ENCODE measurements at places on chromosomes 3 and 15.

GRCh38 chr15:65528461-65529060 lies 1.7 kb upstream of the HACD3 start:
- no peak for DNase-seq

- no peak for DNase-seq
Measured at GRCh38 chr3:12931273-12931905, 90.0 kb upstream of the RPL32 start.

DNA sequence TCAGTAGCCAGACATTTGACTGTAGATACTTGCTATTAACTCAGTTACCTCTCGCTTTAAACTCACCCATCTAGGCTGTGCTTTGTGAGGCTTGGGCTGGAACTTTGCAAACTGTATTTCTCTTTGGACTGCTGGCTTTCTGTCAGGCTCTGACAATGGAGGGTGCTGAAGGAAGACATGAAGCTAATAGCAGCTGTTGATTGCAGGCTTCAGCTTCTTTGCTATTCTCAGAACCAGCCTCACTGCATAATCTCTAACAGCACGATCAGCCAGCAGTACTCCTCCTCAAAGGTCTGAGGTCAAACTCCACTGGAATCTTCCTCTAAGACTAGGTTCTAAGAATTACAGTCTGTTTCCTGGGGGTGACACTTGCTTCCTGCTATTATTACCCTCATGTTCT lies 295.6 kb downstream of the ZBBX start:
- DNase-seq, result no peak

GRCh38 chr3:13005301-13005700 lies 67.9 kb downstream of the IQSEC1 start:
- DNase-seq, result no peak

DNA sequence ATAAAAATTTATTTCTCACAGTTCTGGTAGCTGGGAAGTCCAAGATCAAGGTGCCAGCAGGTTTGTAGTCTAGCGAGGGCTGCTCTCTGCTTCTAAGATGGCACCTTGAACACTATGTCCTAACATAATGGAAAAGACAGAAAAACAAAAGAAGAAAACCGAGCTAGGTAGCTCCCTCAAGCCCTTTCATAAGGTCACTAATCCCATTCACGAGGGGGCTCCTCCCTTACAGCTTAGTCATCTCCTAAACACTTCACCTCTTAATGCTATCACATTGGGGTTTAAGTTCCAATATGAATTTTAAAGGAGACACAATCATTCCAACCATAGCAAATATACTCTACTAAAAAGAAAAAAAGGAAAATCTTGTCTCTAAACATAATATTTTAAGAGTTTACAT lies 23.6 kb downstream of the GOLGA6D start:
- DNase-seq, result no peak

GRCh38 chr15:32933236-32933635 lies 215.4 kb downstream of the GREM1 start:
- no peak for DNase-seq

GRCh38 chr3:12869035-12869621 lies 27.8 kb upstream of the RPL32 start:
- no peak for DNase-seq

GRCh38 chr15:97858296-97858695 lies 102.2 kb upstream of the ARRDC4 start:
- DNase-seq, result no peak

- DNase-seq, result no peak
Measured at GRCh38 chr3:12935861-12936830, 94.8 kb upstream of the RPL32 start.

DNA sequence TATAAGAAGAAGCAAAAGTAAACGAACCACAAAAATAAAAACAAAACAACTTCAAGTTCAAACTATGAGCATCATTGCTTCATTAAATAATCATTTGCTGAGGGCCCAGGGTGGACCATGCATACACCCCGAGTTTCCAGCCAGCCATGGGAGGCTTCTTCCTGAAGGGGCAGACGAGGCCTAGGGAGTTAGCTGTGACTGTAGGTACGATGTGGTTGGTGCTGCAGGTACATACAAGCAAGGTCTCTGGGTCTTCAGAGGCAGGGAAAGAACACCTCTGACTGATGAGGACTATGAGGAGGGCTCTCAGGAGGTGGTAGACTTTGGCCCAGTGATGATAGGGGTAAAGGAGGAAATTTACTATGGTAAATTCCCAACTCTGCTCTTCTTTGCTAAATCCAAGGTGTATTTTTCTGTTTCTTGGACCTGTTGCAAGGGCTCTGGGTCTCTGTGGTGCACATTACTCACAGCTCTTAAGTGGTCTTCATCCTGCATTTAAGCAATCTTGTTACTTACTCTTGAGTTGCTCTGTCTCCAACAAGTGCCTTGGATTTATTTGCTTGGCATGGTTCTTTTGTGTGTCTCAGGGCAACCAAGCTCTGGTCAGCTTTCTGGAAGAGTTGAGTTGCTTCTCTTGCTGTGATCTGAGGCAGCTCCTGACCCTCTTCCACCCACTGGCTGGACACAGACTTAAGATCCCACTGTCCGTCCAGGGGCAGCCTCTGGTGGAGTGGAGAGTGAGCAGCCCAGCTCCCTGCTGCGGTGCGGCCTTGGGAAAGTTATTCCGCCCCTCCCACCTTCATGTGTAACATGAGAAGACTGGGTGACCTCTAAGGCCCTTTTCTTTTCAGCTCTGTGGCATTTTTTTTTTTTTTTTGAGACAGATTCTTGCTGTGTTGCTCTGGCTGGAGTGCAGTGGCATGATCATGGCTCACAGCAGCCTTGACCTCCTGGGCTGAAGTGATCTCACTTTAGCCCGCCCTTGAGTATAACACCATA lies 56.1 kb upstream of the KIF23 start:
- DNase-seq, result no peak

- DNase-seq, result no peak
Measured at GRCh38 chr15:62469874-62470688, 305.0 kb upstream of the C2CD4B start.

GRCh38 chr3:170640737-170641171 lies 54.9 kb upstream of the SLC7A14 start:
- no peak for DNase-seq

GRCh38 chr3:194139071-194139813 lies 3.3 kb downstream of the HES1 start:
- no peak for DNase-seq

DNA sequence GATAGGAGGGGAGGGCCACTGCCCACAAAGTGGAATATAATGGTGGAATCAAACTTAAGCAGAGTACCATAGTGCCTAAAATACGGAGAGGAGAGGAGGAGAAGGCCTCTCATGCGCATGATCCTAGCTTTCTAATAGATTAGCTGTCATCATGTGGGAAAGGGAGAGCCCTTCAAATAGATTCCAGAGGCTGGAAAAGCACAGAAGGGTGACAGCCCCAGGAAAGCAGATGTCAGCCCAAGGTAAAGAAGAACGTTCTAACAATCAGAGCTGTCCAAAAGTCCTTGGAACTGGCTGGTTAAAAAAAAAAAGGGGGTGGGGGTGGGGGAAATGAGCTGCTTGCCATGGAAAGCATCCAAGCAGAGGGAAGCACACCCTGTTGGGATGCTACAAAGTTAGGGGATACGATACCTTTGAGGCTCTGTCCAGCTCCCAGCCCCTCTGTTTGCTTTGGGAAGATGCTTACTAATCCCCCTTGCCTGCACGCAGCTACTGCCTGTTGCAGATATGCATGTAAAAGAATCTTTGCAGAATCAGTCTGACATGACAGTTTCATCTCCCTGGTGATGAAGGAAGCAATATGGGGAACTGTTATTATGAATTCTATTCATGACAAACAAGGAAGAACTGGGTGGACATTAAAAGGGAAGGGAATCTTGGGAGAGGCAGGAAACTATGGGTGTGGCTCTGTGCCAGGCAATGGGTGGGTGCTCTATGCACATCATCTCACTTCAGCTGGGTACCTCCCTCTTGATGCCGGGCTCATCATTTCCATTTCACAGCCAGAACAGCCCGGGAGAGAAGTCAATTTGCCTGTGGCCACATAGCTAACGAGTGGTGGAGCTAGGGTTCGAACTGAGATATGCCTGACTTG lies 10.1 kb upstream of the LMCD1 start:
- no peak for DNase-seq

DNA sequence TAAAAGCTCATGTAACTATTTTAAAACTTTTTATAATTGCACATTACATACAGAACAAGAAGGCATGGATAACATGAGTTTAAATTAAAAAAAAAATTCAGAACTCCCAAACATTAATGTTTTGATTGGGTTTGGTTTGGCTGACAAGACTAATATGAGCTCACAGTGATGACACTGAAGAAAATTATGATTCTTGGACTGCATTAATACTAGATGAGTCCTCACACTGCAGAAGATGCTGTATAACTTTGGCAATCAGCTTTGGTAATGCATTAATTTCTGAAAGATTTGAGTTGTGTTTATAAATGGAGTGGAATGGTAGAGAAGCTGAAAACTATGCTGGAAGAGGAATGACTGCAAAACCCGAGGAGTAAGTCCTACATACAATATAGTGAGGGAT lies 358.9 kb downstream of the PLCL2 start:
- no peak for DNase-seq

- no peak for DNase-seq
Measured at GRCh38 chr3:28022916-28023315, 218.5 kb upstream of the CMC1 start.

GRCh38 chr3:194244167-194244566 lies 107.0 kb downstream of the CPN2 start:
- no peak for DNase-seq

GRCh38 chr3:126971891-126972351 lies 11.0 kb upstream of the PLXNA1 start:
- no peak for DNase-seq

GRCh38 chr3:105793040-105793439 lies 75.8 kb downstream of the CBLB start:
- no peak for DNase-seq

DNA sequence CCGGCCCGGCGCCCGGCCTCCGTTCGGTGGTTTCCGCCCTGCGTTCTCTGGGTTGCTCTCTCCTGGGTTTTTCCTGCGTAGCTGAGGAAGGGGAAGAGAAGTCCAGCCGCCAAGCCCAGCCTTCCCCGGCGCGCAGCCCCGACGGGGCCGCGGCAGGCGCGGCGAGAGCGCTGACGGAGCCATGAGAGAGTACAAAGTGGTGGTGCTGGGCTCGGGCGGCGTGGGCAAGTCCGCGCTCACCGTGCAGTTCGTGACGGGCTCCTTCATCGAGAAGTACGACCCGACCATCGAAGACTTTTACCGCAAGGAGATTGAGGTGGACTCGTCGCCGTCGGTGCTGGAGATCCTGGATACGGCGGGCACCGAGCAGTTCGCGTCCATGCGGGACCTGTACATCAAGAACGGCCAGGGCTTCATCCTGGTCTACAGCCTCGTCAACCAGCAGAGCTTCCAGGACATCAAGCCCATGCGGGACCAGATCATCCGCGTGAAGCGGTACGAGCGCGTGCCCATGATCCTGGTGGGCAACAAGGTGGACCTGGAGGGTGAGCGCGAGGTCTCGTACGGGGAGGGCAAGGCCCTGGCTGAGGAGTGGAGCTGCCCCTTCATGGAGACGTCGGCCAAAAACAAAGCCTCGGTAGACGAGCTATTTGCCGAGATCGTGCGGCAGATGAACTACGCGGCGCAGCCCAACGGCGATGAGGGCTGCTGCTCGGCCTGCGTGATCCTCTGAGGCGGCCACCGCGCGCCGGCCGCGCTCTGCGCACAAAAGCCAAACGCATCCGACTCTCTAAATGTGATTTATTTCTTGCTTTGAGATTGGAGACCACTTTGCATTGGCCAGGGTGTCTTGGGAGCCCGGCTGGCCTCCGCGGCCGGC lies 727 bp downstream of the RAP2B start:
- no peak for DNase-seq

GRCh38 chr3:153173758-153174516 lies 11.9 kb downstream of the RAP2B start:
- DNase-seq, result no peak

DNA sequence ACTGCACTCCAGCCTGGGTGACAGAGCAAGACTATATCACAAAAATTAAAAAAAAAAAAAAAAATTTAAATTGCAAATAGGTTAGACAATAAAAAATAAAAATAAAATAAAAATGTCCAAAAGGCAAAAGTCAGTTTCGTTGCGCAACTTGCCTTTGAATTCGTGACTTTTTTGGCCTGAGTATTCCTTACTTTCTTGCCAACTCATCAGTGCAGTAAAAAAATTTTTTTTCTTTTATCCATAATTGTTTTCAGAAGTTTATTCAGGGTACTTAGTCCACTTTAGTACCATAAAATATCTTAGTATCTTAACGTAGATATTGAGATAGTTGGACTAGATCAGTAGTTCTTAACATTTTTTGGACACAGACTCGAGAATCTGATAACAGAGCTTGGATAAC lies 22.4 kb upstream of the CILP start:
- no peak for DNase-seq

DNA sequence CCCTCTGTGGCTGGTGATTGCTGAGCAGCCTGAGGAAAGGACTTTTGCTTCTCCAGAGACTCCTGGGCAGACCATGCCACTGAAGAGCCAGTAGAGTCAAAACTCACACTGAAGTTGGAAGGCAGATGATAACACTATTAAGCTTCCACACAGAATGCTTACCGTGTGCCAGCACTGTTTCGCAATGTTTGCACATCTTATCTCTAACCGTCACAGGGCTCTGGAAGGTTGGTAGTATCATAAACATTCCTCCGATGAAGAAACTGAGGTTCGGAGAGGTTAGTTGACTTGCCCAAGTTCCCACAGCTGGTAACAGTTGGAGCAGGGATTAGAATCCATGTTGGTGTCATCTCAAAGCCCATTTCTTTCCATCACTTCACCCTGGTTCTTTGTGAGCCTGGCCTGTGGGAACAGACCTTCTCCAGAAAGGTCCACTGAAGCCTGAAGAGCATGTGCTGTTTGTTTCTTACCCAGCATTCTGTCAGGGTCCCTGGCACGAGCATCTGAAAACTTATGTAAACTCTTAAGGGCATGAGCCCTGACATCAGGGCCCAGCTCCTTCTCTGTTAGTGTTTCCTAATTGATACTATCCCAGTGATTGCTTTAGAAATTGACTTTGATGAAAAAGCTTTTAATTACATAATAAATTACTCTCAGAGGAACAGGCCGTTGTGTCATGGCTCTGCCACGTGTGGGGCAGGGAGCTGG lies 77.0 kb upstream of the PRR23C start:
- no peak for DNase-seq

GRCh38 chr15:73839699-73840377 lies 33.5 kb upstream of the TBC1D21 start:
- no peak for DNase-seq

GRCh38 chr3:3589715-3590130 lies 209.5 kb upstream of the LRRN1 start:
- no peak for DNase-seq

Data from T-helper 22 cell (primary cell).